ENCODE measurements at places on chromosomes 1 and 21.

DNA sequence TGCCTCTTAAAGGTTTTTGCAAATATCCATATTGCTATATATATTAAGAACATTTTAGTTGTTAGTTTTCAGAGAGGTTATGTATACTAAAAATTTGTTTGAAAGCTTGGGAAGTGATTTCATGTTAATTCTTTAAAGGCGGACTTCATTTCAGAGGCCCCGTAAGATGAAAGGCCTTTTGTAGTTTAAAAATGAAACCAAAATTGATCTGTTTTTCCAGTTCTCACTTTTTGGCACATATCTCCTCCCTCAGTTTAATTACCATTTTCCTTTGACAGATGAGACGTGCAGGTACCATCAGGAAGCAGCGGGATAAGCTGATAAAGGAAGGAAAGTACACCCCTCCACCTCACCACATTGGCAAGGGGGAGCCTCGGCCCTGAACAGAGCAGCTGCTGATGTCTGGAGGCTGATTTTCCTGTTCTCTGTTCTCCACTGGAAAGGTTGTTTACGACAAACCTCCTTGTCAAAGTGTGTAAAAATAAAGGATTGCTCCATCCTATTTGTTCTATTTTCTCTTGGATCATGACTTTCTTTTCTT is 8.0 kb downstream of the NDUFS5 start:
- no peak for DNase-seq

GRCh38 chr1:22252251-22252650 is 109.4 kb upstream of the WNT4 start:
- DNase-seq = no peak

- no peak for DNase-seq
Observed at GRCh38 chr1:109799445-109799844, 35.7 kb upstream of the EPS8L3 start.

DNA sequence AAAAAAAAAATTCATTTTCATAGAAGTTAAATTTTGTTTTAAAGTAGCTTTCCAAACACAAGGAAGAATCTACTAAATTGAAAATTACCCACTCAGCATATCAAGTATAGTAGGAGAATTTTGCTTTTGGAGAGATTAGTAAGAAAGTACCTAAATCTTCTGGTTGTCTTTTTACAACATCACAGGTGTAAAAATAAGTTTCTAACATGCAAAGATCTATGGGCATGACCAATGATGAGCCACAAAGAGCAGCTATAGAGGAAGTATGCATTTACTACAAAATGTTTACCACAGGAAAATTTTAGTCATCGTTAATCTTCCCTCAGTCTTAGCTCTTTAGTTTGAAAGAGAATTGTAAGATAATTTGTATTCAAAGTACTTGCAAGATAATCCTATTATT is 28.1 kb downstream of the ANGPTL3 start:
- DNase-seq = no peak

DNA sequence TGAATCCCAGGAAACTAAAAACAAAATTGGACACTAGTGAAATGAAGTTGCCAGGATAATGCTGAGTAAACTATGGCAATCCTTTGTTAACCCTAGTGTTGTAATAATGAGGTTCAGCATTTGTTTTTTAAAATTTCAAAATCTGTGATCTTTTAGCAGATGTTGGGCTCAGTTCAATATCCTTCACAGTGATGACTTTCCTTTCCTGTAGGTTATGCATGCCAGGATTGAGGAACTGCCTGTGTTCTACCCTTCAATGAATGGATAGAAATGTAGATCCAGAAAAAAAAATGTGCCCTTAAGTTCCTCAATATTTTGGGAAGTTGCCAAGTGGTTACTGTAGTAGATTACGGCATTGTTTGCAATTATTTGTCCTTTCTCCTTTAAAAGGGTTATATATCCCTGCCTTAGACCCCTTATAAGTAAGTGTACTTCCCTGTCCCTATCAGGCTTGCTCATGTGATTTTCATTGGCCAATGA is 35.5 kb upstream of the IRF2BP2 start:
- DNase-seq = no peak

DNA sequence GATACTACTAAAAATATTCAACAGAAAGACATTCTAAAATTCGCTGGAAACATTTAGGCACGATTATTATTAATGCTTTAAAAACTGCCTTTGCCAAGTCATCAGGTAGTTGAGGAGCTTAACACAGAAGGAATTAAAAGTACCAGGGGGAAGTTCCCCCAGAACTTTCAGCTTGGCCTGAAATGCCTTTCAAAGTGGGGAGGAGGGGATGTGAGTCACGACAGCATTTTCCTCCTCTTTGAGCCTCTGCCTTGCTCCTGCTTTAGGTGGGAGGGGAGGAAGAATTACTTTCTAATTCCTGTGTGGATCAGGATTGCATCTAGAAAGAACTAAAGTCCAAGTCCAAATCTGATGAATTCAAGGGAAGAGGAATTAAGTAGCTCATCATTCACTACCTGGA is 183.7 kb downstream of the CLIC6 start:
- no peak for DNase-seq

GRCh38 chr1:238254935-238255334 is 364.2 kb upstream of the ZP4 start:
- no peak for DNase-seq

DNA sequence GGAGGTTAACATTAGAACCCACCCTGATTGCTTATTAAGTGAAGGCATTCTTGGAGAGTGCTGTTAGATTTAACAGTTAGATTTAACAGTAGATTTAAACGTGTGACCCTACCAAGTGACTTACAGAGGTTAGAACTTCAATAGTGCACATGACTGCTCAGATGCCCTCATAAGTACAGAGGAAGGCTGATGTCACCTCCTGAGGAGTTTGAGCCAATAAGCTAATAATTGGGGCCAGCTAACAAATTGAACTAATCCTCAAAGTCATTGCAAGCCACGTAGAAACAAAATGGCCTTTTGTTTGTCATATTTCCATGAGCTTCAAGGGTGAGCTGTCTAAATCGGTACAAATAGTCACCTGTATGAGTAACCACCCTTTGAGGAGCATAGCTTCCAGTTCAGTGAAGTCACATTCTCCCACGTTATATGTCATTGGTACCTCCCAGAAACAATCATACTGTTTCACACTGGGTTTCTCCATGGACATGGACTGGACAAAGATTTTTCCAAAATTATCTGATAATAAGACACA is 11.7 kb downstream of the AVPR1B start:
- no peak for DNase-seq

DNA sequence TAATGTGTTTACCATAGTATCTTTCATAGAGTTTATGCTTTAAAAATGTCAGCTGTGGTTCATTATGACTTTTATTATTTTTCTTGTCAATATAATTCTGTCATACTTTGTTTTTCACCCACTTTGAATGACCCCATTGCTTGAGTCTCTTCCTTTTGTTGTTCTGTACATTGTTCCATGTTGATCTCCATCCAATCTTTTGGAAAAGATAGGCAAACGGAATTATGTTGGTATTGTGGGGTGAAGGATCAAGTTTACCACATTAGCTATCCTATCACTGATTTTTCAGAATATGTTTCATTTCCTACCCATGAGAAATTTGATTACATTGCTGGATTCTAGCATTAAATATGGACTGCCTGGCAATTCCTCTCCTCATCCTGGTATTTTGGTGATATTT is 196.6 kb downstream of the NFIA start:
- DNase-seq = no peak

- no peak for DNase-seq
Observed at GRCh38 chr1:202815120-202815519, 4.4 kb downstream of the PCAT6 start.

DNA sequence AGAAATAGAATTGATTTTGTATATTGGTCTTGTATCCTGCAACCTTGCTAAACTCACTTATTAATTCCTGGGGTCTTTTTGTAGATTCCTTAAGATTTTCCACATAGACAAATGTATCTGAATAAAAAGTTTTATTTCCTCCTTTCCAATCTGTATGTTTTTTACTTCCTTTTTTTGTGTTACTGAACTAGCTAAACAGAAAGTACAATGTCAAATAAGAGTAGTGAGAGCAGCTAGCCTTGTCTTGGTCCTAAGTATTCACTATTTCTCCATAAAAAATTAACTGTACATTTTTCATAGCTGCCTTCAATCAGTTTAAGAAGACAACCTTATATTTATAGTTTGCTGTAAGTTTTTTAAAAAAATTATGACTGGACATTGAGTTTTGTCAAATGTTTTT is 74.9 kb downstream of the FASLG start:
- no peak for DNase-seq

- no peak for DNase-seq
Observed at GRCh38 chr1:36588972-36589371, 106.3 kb upstream of the CSF3R start.

DNA sequence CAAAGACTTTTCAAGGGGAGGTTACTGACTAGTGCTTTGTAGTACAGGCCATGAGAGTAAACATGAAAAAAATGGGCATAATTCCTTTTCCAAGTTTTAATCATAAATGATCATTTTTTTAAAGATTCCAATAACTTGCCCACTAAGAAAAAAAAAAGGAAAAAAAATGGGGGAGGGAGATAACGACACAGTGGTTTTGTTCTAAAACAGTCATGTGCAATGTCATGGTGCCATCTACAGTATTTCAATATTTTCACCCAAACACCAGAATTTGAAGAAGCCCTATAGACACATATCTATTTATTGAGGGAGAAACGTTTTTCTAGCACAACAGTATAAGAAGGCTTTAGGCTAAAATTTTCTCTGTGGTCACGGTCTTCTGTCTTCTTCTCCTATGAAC is 250.2 kb downstream of the LTN1 start:
- DNase-seq = no peak

GRCh38 chr1:23585321-23586022 is 26.2 kb upstream of the ID3 start:
- DNase-seq = no peak

DNA sequence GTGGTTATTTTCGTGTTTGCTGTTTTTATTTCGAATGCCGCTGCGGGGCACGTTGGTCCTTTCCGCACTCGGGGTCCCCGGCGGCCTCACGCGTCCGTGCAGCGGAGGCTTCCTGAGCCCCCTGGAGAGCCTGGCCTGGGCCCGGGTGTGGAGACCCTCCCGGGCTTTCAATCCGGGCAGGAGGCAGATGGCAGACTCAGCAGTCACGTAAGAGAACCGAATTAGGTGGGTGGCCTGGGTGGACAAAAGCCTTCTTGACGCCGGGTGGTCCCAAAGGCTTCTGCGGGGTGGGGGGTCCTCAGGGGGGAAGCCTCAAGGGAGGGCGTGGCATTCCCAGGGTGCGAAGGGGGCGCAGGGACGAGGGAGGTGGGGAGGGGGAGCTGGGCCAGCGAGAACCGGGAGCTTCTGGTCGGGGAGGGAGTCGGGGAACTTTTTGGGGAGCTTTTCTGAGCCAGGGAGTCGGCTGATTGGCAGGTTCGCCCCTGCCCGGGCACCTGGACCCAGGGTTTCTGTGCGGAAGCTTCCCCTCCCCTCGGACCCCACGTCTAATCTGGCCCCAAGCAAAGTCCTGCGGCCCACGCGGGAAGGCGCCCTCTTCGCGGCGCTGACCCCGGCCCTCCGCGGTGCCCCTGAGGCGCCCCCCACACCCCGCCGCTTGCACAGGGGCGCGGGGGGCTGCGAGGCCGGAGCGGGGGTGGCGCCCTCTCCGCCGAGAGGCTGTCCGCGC is 1.3 kb upstream of the HES4 start:
- DNase-seq = no peak

GRCh38 chr1:30808067-30808662 is 50.6 kb upstream of the LAPTM5 start:
- no peak for DNase-seq

- no peak for DNase-seq
Observed at GRCh38 chr1:155607708-155608107, 2.3 kb upstream of the MSTO1 start.

GRCh38 chr1:242764161-242764560 is 239.7 kb upstream of the PLD5 start:
- DNase-seq = no peak

- peak; percentile 48 for DNase-seq
Observed at GRCh38 chr1:58884706-58885661, 101.1 kb upstream of the JUN start.

DNA sequence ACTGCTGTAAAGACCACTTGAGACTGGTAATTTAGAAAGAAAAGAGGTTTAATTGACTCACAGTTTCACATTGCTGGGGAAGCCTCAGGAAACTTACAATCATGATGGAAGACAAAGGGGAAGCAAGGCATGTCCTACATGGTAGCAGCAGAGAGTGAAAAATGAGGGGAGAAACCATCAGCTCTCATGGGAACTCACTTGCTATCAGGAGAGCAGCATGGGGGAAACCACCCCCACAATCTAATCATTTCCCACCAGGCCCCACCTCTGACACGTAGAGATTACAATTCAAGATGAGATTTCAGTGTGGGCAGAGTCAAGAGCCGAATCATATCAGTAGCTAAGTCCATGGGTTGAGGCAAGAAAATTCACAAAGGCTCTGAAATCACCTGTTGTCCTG is 23.8 kb upstream of the LYPD8 start:
- no peak for DNase-seq

DNA sequence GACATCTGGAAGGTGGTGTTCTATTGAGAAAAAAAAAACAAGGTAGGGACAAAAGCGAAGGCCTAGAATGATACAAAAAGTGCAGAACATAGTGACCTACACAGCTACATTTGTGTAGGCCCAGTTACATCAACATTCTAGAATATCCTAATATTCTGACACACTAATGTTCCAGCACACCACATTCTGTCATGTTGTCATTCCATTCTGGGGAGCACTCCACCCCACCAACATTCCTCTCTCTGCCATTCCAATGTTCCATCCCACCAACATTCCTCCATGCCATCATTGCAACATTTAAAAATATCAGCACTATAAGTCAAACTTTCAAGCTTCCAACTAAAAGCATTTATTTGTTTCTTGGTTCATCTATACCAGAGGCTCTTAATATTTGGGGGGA is 28.5 kb downstream of the COA7 start:
- no peak for DNase-seq

- no peak for DNase-seq
Observed at GRCh38 chr21:42299324-42300044, 15.7 kb downstream of the TFF3 start.

DNA sequence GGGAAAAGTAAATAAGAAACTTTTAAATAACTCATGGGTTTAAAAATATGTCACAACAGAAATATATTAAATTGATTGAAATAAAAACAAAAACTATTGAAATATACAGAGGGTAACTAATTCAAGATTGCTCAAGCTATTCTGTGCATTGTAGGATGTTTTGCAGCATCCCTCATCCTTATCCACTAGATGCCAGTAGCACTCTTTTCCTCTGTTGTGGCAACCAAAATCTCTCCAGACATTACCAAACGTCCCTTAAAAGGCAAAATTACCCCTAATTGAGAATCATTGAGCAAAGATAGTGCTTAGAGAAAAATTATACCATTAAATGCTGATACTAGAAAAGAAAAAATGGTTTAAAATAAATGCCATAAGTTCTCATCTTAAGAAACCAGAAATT is 682.6 kb downstream of the RWDD3 start:
- DNase-seq = no peak

DNA sequence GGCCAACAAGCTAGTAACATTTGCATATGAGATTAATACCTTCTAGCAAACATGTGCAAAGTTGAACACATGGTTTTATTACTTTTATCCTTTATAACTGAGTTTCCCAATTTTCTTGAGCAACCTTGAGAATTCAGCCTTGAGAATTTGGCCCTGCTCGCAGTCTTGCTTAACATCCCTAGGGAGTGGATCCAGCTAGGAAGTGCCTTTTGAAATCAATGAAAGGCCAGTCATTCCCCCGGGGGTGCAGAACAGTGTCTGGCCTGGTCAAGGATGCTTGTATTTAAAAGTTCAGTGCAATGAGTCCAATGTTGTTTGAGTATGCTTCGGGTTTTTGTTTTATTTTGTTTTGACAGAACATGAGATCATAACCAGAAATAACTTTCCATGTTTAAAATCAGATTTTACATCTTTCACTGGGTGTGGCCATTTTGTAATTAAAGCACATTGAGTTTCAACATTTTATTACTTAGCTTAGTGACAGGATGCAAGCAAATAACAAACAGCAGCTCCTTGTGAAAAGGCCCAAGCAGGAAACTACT is 16.7 kb downstream of the PALMD start:
- no peak for DNase-seq

Data from thymus (tissue), 14 donors.